Amygdala (tissue), 56 donors: ENCODE measurements at places on chromosomes 1 and 21.
A peak's percentile ranks its signal among the peaks of the same experiment; 100 is the strongest.

DNA sequence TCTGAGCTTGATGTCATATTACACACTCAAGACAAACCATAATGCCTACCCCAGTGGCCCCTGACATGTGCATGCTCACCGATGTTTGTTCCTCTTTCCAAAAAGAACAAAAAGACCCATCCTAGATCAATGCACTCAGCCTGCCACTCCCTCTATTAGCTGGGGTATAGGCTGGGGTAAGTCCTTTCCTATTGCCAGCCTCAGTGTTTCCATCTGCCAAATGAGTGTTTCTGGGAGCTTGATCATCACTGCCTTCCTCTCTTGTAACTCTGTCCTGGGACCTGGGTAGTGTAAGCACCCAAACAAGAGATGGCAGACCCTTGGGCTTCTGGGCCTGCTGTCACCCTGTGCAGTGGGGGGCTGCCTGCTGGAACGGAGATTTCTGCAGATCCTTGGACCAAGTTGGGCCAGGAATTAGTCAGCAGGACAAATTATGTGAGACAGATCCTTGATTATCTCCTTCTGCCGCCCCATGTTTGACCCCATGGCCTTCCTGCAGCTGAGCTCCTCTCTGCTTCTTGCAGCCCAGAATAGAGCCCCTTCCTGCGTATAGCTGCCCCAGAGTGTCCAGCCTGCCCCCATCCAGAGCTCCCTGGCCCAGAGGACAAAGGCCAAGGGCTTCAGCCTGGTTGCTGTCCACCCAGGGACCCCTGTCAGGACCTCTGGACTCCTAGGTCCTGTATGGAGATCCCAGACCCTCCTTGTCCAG is 31.5 kb upstream of the LRP8 start:
- no peak for DNase-seq

DNA sequence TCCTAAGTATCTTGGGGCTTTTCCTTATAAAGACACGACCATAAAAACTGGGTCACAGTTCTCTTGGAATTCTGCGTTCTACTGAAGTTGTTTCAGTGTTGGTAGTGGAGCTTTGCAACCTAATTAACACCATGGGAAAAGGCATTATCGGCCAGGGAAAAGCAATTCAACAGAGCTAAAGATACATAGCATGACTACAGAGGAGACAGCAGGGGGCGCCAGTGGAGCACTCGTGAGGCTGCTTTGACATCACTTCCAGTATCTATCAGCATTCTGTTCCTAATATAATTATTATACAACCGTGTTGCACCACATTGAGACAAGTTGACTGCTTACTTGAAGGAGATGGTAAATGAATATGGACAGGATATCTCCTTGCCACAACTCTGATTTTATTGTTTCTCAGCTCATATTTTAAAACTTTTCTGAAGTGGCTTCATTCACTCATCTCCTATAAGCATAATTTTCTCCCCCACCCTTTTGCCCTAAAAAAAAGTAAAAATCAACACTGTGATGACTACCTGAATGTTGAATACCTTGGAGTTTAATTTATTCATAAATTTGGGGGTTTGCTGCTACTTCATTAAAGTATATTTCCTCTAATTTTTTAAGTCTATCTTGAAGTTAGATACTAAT is 39.4 kb downstream of the ZP4 start:
- peak; percentile 5 for DNase-seq

GRCh38 chr1:162422662-162423375 is 10.9 kb upstream of the SH2D1B start:
- no peak for DNase-seq

DNA sequence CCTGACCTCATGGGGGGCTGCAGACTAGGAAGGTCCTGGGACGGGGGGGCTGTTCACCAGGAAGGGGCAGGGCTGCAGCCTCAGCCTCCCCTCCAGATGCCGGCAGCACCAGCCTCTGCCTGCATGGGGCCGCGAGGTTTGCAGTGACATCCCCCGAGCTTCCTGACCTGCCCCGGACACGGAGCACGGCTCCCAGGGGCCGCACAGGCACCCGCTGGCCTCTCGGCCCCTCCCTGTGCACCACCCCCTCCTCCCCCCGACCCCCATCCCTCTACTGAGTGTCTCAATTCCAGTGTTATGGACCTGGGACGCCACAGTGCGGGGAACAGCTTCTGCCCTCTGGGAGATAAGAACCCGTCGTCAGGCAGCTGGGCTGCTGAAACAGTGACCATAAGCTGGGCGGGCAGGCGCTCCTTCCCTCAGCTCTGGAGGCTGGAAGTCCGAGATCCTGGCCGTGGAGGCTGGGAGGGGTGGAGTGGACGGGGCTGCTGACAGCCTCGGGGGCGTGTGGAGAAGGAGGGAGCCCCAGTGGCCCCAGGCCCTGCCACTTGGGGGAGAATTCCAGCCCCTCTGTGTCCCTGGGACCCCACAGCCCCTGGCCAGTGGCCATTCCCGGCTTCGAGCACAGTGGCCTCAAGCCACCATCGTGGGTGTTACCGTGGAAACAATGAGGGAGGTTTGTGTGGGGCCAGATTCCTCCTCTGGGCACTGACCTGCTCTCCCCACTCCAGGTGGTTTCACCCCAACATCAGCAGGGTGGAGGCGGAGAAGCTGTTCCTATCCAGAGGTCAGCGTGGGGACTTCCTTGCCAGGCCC is 11.6 kb downstream of the RNF223 start:
- no peak for DNase-seq

DNA sequence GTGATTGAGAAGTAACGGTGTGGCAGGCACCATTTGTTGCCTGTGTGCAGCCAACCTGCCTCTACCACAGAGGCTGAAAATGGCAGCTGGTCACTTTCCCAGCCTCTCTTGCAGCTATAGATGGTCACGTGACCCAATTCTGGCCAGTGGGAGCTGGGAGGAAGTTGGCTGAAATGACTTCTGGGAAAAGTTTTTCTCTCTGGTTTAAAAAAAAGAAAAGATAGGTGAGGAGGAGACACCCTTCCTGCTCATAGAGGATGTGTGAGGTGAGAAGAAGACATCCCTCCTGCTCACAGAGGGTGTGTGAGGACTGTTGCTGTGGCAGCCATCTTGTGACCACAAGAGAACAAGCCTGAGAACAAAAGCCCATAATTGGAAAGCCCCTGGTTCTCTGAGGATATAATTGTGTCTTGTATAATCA is 122.8 kb downstream of the SYF2 start:
- no peak for DNase-seq

GRCh38 chr1:239888639-239889038 is 203.0 kb upstream of the FMN2 start:
- DNase-seq, result no peak

DNA sequence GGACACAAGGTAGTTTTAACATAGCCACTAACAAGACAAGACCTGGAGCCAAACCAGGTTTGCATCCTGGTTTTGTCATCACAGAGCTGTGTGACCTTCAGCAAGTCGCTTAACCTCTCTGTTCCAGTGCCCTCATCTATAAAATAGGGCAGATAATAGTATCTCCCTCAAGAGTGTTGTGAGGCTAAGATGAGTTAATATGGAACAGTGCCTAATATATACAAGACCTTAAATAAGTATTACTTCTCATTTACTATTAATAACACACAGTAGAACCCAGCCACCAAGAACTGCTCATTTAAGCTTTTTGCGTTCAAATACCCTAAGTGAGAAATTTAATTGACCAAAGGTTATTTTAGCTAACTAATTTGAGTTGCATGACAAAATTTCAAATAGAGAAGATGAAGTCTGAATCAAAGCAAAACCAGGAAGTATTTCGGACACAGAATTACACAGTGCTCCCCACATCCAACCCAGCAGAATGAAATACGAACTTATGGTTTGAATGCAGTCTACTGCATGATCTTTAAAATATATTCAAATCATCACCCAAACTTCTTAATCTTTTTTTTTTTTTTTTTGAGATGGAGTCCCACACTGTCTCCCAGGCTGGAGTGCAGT is 123.9 kb upstream of the KRTAP19-8 start:
- DNase-seq, result no peak

GRCh38 chr1:78419309-78419708 is 71.5 kb upstream of the PTGFR start:
- DNase-seq, result no peak

DNA sequence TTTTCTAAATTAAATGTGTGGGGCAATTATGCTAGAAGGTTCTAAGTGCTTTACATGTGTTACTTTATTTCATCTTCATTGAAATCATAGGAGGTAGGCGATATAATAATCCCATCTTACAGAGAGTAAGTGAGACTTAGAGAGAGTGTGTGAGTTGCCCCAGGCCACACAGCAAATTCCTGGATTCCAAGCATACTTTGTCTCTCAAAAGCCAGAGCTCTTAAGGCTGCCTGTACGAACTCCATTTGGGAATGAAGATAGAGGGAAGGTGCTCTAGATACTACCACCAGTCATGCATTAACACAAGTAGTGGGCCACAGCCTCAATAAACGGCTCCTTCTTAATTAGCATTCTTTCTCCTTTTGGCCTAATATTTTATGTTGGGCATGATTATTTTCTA is 170.1 kb downstream of the SIPA1L2 start:
- DNase-seq, result no peak

GRCh38 chr1:221246067-221246466 is 366.8 kb downstream of the HLX start:
- no peak for DNase-seq

DNA sequence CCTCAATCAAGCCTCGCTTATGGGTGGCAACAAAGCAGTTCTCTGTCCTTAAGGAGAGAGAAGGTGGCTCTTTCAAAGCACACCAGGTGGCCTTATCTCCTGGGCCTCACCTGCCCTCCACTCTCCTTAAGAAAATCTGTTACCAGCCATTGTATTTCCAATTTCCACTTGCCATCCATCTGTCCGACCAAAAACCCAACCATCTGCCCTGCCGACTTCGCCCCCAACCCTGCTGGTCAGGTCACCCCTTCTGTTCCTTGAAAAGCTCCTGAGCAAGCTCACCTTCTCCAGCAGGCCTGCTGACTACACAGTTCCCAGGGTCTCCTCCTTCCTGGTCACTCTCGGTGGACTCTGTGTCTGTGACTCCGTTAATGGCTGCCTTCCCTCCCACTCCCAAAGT is 619 bp upstream of the IGFN1 start:
- no peak for DNase-seq

DNA sequence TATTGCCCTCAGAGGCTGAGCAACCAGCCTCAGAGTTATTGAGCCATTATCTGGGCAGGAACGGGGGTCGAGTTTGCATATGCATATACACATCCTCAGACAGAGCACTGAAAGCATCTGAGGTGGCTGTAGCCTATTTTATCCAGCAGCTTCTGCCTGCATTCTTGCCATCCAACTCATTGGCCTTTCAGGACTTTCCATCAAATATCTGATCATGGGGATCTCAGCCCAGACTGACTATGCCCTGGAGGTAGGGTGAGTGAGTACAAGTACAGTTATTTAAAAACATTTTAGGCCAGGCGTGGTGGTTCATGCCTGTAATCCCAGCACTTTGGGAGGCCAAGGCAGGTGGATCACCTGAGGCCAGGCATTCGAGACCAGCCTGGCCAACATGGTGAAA is 1.8 kb upstream of the MTF1 start:
- DNase-seq, result no peak
